Fibroblast of skin of back (primary cell): ENCODE measurements at places on chromosomes 3 and 15.

GRCh38 chr3:14391033-14391432 is 11.4 kb upstream of the SLC6A6 start:
- DNase-seq: peak; percentile 84

DNA sequence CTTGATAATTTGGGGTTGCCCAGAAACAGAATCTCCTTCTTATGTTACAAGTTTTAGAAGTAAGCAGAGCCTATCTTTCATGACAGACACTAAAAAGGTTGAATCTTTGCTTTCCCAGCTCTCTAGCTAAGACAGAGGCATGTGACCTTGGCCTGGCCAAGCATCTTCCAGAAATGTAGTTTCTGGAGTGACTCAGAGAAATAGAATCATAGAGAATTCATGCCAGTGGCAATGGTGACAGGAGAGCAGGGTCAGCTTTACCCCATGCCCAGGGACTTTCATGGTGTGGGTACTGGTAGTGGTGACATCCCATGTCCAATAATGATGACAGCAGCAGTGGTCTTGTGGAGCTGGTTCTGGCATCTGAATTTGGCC is 4.0 kb upstream of the PARP6 start:
- DNase-seq: no peak

DNA sequence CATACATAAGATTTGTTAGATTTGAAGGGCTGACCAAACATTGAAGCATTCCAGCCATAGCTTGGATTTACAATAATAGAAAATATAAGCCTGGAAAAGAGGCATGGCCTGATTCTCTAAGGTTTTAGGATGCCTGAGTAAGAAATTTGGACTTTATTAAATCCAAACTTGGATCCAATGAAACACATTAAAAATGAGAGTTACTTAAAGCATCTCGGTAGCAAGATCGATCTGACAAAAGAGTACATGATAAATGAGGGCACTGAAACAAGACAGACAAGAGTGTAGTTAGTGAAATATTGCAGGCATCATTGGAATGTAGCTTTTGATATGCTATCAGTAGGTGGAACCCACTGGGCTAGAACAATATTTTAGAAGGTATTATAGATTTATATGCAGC is 855.7 kb upstream of the DPPA4 start:
- no peak for DNase-seq

GRCh38 chr3:16816048-16816780 is 68.5 kb upstream of the PLCL2 start:
- no peak for DNase-seq

DNA sequence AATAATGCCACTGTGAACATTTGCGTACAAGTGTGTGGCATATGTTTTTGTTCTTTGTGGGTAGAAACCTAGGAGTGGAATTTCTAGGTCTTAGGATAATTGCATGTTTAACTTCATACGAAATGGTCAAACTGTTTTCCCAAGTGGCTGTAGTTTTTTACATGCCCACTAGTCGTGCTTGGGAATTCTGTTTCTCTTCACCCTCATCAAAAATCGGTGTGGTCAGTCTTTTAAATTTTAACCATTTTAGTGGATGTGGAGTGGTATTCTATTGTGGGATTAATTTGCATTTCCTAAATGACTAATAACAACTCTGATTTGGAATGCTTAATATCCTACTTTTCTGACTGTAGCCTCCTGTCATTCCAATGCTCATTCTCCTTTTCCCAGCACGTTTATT is 27.6 kb downstream of the ZFAND6 start:
- DNase-seq: peak; percentile 15

DNA sequence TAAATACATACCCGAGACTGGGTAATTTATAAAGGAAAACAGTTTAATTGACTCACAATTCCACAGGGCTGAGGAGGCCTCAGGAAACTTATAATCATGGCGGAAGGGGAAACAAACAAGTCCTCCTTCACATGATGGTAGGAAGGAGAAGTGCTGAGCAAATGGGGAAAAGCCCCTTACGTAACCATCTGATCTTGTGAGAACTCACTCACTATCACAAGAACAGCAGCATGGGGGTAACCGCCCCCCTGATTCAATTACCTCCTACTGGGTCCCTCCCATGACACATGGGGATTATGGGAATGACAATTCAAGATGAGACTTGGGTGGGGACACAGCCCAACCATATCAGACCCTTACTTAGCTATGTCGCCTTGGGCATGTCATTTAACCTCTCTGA is 27.7 kb downstream of the SCG3 start:
- DNase-seq: no peak

- no peak for DNase-seq
Observed at GRCh38 chr15:77692614-77693013, 59.9 kb upstream of the LINGO1 start.

- no peak for DNase-seq
Observed at GRCh38 chr3:137294139-137294538, 336.4 kb downstream of the IL20RB start.

DNA sequence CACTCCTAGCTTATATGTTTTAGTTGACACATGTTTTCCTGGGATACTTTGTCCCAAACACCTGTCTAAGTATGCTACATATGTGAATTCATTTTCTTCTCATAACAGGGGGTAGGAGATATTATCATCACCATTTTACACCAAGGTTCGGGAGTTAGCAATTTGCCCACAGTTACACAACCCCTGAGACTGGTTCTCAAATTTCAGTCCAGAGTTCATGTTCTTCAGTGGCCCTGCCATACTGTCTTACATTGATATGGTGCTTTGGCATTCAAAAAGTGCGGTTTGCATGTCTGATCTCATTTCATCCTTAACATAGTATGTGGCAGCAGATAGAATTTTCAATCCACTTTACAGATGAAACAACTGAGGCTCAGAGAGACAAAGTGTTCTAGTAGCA is 38.4 kb downstream of the ROBO2 start:
- no peak for DNase-seq

- DNase-seq: no peak
Observed at GRCh38 chr15:40361640-40362039, 3.6 kb downstream of the DISP2 start.

DNA sequence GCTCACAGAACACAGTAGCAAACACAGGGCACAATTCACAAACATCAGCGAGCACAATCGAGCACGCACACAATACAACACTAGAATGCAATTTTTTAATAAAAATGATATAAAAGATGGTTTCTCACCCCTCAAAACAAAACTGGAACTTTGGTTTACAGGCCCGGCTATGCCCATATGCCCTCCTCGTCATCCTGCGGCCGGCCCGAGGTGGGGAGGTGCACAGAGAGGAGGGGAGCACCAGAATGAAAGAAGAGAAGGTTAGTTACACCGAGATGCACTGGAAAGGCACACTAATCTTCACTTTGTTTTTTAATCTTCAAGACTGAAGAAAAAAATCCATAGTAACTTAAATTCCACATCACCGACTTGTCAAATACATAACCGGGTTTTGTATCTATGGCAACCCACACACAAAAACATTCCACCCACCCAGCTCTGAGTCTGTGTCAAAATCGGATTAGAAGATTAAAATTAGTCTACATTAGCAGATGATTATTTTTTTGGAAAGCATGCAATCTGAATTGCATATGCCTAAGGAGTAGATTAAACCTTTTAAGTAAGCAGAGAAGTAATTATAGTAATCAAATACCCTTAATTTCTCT is 196.7 kb upstream of the WNT5A start:
- DNase-seq: peak; percentile 65

- DNase-seq: no peak
Observed at GRCh38 chr15:23370578-23370977, 16.0 kb downstream of the GOLGA8S start.

GRCh38 chr15:78353093-78353492 is 12.9 kb downstream of the CRABP1 start:
- DNase-seq: peak; percentile 23

DNA sequence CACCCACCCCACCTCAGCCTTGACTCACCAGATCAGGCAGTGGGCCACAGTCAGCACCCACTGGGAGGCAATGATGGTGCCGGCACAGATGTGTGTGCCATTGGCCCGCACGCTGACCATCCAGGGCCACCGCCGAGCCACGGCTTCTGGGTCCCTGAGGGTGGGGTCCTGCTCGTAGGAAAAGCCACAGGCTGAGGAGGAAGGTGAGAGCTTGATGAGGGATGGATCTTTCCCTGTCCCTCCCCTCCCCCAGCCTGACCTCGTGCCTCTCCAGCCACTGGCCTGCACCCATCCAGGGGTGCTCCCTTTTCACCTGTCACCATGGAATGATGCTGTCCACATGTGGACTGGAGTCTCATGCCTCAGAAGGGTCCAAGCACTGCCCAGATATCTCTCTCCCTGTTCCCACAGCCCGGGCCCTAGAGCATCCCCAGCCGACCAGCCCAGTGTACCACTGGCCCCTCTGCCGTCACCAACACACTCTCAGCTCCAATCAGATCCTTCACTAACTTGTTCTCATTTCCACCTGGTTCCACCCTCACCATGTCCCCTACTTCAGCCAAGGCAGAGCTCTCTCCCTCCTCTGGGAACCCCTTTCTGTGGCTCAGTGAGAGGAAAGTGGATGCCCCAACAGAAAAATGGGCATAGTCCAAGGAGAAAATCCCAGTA is 2.0 kb downstream of the PRSS50 start:
- no peak for DNase-seq

GRCh38 chr3:31959951-31960792 is 20.9 kb downstream of the OSBPL10 start:
- DNase-seq: peak; percentile 48

- DNase-seq: peak; percentile 8
Observed at GRCh38 chr3:66196633-66197032, 24.2 kb upstream of the SLC25A26 start.

GRCh38 chr3:13003608-13004007 is 69.6 kb downstream of the IQSEC1 start:
- DNase-seq: no peak

- no peak for DNase-seq
Observed at GRCh38 chr3:14512281-14512941, 27.7 kb downstream of the GRIP2 start.

GRCh38 chr15:52870015-52870414 is 79.9 kb upstream of the ONECUT1 start:
- no peak for DNase-seq

GRCh38 chr15:99029341-99030144 is 22.0 kb upstream of the PGPEP1L start:
- DNase-seq: peak; percentile 13

DNA sequence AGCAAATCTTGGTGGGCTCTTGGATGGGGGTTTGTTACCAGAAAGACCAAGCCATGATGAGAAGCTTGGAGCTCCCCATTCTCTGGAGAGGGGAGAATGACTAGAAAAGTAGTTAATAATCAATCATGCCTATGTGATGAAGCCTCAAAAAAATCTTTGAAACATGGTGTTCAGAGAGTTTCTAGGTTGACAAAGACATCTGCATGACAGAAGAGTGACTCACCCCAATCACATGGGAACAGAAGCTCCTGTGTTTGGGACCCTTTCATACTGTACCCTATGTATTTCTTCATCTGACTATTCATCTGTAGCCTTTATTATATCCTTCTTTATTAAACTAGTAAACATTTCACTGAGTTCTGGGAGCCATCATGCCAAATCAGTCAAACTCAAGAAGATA is 87.4 kb downstream of the BCHE start:
- peak; percentile 1 for DNase-seq

DNA sequence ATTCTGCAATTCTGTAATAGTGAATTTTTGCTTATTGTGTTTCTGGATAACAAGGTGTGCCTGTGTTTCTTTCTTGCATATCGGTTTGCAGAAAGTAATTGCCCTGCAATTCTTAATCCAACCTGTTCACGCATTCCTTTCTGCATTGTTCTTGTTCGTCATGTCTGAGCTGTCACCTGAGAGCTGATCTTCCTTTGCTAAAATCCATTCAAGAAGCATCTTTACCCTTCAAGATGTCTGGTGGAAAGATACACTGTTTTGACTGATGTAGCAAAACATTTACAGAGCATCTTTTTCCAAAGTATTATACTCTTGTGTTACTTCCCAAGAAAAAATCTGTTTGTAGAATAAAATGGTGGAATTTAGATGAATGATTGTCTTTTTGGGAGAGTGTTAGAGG is 159.0 kb upstream of the WNT5A start:
- no peak for DNase-seq

DNA sequence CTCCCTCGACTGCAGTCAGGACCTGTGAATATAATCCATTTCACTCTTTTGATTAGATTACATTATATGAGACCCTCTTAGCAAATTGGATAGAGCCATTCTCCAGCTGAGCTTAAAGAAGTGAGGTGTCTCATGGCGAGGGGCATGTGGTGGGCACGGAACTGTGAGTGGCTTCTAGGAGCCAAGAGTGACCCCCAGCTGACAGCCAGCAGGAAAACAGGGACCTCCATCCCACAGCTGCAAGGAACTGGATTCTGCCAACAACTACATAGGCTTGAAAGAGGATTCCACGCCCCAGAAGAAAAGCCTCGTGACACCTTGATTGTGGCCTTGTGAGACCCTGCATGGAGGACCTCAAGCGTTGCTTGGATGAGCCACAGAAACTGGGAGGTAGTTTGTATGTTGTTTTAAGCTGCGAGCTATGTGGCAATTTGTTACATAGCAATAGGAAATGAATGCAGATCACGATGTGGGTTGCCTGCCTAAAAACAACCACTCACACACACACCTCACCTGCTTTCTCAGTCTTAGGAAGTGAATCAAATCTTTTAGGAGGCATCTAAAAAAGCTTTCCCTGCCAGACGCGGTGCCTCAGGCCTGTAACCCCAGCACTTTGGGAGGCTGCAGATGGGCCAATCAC is 84.2 kb upstream of the BHLHE40 start:
- no peak for DNase-seq
